ENCODE measurements at places on chromosomes 12 and 14.

GRCh38 chr14:66247662-66248193 lies 238.4 kb upstream of the CCDC196 start:
- no peak for DNase-seq

GRCh38 chr12:93178154-93178878 lies 199.4 kb upstream of the NUDT4 start:
- no peak for DNase-seq

- DNase-seq, result no peak
Measured at GRCh38 chr12:68815928-68816800, 8.2 kb downstream of the MDM2 start.

GRCh38 chr14:105204206-105204930 lies 23.3 kb upstream of the NUDT14 start:
- DNase-seq, result no peak

DNA sequence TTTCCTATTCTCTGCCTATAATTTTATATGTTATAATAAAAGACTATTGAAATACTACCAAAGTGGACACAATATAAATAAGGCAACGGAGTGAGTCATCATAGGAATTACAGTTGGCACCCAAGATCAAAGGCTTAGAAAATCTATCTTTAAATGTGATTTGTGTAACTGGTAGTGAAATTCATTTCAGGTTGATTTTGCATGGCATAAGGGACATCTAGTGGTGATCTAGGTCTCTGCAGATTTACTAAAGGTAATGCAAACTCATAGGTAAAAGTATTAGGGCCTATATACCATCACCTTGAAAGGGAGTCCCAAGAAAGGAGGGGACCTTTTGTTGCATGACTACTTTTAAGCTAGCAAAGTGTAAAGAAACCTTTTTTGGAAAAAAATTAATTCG lies 527.2 kb downstream of the NRXN3 start:
- no peak for DNase-seq

GRCh38 chr12:55407866-55408265 lies 7.5 kb downstream of the OR6C65 start:
- DNase-seq, result no peak

DNA sequence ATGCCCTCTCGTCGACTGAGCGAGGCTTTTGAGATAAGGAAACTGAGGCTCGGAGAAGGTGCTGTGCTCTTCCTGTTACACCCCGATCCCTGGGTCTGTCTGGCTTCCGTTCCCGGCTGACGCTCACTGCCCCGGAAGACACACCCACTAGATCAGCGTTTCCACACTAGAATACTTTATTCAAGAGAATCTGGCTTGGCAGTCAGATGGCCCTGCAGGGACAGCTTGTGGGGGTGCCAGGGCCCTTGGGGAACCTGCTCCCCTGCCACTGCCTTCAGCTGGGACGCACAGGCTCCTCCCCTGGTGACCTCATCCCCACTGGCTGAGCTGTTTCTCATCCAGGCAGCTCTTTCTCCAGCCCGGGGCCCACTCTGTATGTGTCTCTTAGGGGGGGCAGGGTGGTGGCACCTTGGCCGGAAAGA lies 13.7 kb downstream of the PGF start:
- peak; percentile 46 for DNase-seq

DNA sequence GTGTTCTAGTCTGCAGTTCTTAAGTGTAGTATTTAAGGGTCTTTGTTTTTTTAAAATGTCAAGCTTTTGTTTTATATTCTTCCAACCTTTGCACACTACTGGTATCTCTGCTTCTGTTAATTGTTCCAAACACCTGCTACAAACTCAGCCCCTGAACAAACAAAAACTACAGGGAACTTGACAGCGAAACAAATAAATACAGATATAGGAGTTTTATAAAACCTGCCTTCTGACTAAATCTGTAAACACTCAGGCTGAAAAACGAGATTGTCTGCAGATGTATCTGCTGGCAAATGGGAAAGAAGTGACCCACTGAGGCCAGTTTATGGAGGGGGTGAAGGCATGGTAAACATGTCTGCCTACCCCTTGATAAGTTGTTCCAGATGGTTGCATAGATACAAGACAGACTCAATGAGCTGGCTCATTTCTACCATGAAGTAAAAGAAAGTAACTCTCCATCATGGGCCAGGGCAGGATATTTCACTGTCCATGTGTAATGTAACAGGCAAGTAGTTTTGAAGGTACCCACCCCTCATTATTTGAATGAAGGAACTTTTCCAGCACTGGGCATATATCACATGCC lies 75.6 kb downstream of the LMO3 start:
- DNase-seq, result no peak

DNA sequence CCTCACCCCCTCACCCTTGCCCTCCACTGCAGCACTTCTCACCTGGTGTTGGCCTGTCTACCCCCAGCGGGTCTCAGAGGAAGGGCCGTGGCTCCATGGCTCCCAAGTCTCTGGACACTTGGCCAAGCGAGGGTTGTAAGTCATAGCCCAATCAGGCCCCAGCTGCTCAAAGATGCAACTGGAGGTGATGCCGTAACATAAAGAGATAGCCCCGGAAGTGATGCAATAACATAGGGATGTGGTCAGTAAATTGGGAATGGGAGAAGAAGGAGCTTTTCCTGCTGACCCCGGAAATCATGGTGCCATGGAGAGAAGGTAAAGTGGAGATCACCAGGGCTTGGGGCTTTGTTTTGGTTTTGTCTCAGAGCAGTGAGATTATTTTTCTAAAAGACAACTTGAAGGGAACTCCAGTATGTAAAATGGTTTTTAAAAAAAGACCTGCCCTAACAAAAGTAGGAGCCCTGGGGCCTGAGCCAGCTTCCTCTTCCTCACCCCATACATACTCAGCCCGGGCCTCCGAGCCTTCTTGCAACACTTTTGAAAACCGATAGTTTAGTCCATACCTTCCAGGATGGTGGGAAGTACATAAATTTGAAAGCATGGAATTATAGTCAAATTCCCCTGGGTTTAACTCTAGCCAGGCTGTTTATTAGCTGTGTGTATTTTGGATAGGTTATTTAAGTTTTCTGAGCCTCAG lies 212.5 kb downstream of the CRADD start:
- no peak for DNase-seq

DNA sequence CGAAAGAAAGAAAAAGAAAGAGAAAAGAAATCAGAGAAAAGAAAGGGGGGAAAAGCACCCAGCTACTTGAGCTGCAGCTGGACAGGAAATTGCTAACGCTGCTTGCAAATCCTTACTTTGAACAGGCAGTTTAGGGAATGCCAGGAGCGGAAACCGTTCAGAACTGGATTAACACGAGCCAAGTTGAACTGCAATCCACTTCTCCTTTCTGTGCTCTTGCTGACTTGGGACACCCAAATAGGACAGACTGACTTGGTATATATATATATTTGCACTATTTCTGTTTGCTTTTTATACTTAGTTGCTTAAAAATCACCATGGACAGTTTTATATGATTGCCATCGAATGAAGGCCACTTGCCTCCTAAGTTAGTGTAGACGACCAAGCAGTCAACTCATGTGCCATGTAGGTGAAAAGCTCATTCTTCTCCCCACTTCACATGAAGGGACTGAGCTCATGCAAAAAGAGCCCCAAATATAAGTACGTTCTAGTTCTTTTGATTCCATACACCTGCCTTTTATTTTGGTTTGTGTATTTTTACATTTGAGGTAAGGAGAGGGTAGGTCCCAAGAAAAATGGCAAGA lies 5.5 kb downstream of the DUSP6 start:
- no peak for DNase-seq

DNA sequence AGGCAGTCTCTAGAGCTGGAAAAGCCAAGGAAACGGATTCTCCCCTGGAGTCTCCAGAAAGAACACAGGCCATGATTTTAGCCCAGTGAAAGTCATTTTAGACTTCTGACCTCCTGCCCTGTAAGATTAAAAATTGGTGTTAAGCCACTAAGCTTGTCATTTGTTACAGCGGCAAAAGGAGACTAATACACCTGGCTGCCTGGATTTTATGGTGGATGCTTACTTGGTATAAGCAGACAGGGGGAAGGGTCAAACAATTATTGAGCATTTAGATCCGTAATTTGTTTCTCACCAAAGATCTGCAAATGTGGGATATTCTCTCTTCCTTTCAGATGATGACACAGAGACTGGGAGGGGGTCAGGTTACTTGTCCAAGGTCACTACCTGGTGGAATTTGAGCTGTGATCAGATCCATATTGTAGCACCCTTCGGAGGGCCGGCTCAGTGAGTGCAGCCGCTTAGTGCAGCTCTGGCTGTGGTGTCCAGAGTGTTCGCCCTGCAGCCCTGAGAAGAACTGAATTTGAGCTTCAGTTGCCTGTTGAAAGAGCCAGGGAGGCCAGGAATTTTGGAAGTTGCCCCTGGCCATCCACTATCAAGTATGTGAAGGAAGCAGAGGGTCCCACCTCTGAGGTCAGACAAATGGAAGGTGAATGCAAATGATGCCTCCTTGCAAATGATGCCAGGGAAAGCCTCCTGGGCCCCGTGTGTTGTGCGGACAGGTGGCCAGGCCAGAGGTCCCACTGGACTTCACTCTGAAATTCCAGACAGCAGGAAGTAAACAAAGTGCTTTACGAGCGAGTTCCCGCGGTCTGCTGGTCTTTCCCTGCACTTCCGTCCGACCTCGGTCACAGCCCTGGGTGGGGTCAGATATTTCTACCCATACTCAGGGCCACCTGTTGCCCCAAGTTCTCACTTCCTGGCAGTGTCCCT lies 15.1 kb downstream of the GLRX5 start:
- no peak for DNase-seq

GRCh38 chr14:91155626-91156089 lies 41.8 kb downstream of the DGLUCY start:
- no peak for DNase-seq

DNA sequence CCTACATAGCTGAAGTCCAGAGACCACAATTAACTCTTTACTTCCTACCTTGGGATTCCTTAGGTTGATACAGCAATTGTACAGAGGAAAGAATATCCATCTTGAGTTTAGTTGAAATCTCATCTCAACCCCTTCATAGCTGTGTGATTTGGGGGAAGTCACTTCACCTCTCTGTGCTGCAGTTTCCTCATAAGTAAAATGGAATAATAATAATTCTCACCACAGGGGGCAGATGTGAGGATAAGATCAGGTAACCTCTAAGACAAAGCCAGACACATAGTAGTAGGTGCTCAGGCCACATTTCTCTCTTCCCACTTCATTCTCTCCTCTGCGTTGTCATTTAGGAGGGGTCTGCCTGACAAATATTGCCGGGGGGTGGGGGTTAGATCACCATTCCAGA lies 6.7 kb downstream of the FOXN4 start:
- DNase-seq, result no peak

DNA sequence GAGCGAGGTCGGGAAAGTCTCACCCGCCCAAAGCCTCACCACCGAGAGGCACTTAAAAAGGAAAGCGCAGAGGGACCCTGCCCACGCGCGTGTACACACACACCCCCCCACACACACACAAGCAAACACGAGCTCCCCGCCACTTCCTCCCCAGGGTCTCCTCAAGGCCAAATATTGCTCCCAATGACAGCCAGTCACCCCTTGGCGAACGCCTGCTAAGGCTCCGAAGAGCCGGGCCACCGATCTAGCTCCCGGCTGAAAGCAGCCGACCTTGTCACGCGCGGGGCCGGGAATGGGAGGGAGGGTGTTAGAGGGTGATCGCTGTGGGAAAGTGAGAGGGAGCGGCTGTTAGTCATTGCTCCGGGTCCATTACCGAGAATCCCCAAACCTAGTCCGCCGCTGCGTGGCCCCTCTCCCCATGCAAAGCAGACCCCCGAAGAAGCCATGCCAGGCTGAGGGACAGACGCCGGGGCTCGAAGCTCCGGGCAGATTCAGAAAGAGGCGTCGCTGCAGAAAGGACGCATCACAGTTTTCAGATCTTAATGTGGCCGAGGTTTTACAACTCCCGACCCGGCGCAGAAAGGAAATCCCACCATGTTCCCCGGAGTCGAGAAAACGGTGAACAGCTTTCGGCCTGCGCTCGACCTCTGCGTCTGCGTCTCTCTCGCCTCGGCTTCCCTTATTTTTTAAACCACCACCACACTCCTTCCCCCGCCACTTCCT lies 2.6 kb downstream of the BMP4 start:
- no peak for DNase-seq

DNA sequence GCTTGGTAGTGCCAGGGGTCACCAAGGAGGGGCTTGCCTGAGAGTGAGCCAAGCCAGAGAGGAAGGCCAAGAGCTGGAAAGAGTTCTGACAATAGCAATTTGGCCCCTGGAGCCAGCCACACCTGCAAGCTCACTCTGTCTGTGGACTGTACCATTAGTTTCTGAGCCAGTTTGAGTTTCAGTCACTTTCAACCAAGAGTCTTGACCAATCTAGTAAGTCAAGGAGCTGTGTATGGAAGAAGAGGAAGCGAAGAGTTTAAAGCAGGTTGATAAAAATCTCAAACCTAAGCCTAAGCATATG lies 38.5 kb downstream of the NT5DC3 start:
- no peak for DNase-seq
